ENCODE measurements at places on chromosomes 5 and 9.
A peak's percentile ranks its signal among the peaks of the same experiment; 100 is the strongest.

GRCh38 chr9:124493794-124494479 is 13.3 kb downstream of the NR5A1 start:
- DNase-seq, result no peak

DNA sequence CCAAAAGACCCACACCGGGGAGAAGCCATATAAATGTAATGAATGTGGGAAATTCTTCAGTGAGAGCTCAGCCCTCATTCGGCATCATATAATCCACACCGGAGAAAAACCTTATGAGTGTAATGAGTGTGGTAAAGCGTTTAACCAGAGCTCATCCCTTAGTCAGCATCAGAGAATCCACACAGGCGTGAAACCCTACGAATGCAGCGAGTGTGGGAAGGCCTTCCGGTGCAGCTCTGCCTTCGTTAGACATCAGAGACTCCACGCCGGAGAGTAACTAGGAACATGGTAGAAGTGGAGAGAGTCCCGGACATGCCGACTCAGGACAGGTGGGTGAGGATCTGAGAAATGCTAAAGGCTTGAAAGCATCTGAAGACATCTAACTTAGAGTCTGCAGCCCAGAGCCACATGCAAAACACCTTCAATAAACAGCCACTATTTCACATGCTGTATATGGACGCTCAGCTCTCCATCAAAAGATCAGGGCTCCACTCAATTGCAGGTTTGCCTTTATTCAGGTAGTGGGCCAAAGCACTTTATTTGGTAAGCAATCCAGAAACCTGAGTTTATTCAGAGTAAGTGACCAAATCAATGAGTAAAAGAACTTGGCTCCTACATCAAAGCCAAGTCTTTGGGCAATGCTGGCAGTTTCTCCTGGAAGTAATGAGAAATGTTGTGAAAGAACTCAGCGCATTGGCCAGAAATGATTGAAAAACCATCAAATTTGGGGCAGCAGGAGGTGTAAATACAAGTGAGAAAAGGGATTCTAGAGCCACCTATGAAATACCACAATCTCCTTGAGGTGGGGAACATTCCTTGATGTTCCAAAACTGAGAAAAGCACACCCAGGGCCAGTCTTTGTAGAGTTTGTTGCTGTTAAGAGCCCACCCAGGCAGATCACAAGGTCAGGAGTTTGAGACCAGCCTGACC is 6.0 kb downstream of the RPL12 start:
- no peak for DNase-seq

GRCh38 chr5:176810081-176810597 is at the start of gene UNC5A:
Gene UNC5A (plus strand): TSS chr5:176810559. CDS start chr5:176810751, 192 bp downstream.
- peak; percentile 18 for DNase-seq

GRCh38 chr5:154524859-154525258 is 46.8 kb upstream of the HAND1 start:
- DNase-seq, result no peak

GRCh38 chr5:115758356-115758755 is 58.1 kb downstream of the CDO1 start:
- DNase-seq, result no peak

GRCh38 chr9:133066181-133066983 is 4.6 kb downstream of the CEL start:
- no peak for DNase-seq

DNA sequence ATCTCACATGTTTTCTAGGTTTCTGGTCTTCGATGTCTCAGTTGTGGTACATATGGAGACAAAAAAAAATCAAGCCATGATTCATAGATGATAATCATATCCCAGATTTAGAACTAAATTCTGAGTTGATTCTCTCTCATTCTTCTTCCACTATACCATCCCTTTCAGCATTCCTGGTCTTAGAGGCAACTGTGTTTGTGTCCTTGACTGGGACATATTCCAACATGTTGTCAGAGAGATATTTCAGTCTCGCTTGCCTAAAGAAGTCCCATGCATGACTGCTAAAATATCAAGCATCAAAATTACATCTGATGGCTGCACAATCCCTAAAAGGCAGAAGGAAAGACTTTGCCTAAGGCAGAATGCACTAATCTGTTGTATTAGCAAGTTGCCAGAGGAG is 236.6 kb downstream of the PSAT1 start:
- DNase-seq, result no peak

DNA sequence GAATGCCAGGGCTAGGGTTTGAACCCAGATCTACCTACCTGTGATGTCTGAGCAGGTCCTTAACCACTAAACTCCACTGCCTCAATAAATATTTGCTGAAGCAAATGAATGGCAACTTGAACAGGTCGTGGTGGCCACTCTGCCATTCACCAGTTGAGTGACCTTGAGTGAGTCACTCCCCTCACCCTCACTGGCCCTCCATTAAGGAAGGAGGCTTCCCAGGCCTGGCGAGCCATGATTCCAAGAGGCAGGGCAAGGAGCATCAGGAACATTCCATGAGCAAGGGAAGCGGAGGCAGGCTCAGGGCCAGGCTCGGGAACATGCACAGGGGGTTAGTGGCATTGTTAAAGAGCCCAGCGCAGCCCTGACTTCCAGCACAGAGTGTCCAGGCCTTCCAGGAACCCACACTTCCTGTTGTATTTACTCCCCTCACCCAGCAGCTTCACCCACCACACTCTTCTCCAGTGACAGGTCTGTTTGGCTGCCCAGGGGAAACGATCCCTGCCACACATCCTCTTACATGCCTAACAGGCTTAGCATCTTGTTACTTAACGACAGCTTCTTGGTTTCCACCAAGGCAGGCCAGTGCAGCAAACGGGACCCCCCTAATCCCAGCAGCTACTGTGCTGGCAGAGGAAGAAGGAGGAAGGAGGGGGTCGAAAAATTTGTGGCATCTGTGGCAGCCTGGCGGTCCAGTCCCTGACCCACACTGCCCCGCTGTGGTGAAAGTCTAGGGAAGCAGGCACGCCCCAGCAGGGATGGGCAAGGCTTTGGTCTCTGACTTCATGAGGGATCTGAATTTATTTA is 43.7 kb upstream of the TTC1 start:
- DNase-seq, result peak; percentile 50

GRCh38 chr5:173891308-173892116 is 3.4 kb downstream of the CPEB4 start:
- no peak for DNase-seq

All from transverse colon (tissue), 4 donors.